ENCODE measurements at places on chromosomes 12 and 14.

DNA sequence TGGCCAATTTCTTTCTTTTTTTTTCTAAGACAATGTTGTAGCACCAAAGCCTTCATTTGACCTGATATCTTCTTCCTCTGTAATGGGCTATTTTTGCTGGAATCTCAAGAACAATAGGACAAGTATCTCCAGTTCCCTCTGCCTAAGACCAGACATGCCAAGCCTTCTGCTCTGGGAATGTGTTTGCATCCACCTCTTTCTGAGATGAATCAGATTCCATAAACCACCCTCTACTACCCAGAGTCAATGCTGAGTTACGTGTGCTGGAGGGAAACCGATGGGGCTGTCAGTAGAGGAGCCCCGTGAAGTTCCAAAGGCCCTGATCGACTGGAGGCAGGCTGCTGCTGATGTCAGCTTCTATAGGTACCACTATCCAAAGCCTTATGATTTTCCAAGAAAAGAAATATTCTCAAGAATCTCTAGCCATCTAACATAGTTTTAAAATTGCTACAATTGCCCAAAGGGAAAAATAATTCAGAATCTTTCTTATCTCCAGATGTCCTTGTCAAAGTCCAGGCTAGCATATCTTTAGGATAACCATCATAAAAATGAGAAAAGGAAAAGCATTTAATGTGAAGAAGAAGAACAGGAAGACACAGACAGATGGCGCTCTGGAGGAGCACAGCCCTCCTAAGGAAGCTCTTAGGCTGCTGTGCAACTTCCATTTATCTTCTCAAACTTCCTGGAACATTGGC lies 101.9 kb downstream of the SLC8A3 start:
- DNase-seq, result no peak

DNA sequence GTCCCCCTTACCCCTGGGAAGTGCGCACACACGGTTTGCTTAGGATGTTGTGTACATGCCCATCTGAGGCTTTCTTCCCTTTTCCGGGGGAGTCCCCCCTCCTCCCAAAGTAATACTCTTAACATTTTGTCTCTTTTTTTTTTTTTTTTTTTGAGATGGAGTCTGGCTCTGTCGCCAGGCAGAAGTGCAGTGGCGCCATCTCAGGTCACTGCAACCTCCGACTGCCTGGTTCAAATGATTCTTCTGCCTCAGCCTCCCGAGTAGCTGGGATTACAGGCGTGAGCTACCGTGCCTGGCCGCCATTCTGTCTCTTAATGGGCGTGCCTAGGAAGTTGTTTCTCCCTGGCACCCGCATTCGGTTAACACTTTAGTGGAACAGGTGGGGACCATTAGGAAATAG lies 4.5 kb upstream of the GMFB start:
- no peak for DNase-seq

- DNase-seq, result peak; percentile 42
Observed at GRCh38 chr14:21525962-21526671, at the start of gene SALL2. Gene SALL2 (minus strand): TSS chr14:21526346. CDS start chr14:21526127, 219 bp downstream.

- DNase-seq, result peak; percentile 41
Observed at GRCh38 chr12:116910645-116911451, at the start of gene FBXW8. Gene FBXW8 (plus strand): TSS chr12:116910950. CDS start chr12:116911038, 88 bp downstream.

DNA sequence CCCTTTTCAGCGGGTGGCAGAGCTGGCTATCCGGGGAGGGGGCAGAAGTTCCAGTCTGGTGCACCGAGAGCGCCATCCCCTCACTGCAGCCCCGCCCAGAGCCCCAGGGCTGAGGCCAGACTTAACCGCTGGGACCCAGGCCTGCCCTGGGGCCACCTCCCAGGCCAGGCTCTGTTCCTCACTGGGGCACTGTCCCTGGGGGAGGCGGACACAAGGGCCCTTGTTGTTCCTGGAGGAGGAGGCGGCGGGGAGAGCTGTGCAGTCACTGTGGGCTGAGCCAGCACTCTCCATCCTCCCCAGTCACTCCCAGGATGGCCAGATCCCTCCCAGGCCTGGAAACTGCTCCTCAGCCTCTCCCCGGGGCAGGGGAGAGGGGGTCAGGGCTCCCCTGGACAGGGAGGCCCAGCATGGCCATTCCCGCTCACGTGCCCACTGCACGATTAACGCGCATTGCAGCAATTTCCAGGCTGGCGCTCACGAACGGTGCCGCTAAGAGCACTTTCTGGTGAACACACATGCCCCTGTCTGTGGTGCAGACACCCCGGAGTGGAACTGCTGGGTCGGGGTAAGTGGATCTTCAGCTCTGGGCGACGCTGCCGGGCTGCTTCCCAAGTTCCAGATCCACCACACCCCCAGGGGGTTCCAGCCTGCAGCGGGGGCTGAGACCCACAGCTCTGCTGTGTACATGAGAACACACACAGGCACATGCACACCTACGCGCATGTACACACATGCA lies 89.8 kb upstream of the SFSWAP start:
- DNase-seq, result no peak

DNA sequence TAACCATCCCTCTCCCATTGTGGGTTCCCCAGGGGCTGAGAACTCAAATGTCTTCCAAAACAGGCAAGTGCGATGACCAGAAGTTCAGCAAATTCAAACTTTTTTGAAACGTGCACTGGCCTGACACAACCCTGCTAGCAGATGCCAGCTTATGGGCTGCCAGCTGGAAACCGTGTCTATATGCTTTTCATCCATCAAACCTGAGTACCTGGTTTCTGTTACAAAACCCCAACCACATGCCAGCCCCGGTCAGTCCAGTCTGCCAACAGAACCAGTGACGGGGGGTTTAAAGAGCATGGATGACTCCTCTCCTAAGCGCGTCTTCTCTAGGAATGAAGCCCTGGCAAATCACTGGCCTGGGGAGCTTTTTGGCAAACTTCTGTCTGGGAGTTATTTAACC lies 189.7 kb downstream of the TTC7B start:
- no peak for DNase-seq

DNA sequence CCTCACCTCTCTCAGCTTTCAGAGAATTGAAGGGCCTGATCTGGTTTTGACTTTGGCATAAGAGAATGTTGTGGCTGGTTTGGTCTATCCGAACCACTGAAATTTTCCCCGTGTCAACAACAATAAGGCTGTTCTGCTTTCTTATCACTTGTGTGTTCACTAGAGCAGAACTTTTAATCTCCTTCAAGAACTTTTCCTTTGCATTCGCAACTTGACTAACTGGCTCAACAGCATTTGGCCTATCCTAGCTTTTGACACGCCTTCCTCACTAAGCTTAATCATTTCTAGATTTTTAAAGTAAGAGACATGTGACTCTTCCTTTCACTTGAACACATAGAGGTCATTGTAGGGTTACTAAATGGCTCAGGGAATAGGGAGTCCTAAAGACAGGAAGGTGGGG lies 25.9 kb upstream of the EDDM3A start:
- no peak for DNase-seq

GRCh38 chr14:105203057-105203531 lies 22.0 kb upstream of the NUDT14 start:
- DNase-seq, result peak; percentile 44

DNA sequence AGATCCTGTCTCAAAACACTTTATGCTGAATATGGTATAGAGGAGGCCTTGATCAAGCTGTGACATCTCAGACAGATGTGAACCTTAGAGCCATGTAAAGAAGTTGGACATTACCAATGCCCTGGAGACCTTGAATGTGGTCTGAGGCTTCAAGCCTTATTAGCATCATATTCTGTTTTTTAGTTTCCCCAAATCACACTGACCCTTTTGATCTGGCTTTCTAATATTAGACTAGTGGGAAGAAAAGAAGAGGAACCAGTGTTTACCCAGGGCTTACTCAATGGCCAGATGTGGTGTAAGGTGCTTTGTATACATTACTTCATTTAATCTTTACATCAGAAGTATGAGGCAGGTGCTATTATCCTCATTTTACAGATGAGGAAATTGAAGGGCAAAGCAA lies 10.6 kb upstream of the TBPL2 start:
- no peak for DNase-seq

- no peak for DNase-seq
Observed at GRCh38 chr14:54472315-54472714, 16.5 kb downstream of the GMFB start.

DNA sequence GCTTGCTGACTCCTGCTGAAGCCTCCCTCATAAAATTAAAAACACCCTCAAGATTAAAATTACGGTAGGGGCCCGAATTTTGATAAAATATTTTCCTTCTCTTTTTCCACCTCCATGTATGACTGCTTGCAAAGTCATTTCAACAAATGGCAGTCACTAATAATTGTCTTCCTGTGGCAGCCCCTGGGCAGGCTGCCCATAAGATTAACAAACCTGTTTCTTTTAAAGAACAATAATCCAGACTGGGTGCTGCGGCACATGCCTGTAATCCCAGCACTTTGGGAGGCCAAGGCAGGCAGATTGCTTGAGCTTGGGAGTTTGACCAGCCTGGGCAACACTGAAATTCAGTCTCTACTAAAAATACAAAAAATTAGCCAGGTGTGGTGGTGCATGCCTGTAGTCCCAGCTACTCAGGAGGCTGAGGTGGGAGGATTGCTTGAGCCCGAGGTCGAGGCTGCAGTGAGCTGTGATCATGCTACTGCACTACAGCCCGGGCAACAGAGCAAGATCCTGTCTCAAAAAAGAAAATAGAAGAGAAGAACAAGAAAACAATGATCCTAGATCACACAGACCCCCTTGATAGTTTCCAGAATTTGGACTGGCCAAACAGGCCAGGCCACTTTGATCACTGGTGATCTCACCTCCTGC lies 8.7 kb downstream of the SAV1 start:
- DNase-seq, result no peak

DNA sequence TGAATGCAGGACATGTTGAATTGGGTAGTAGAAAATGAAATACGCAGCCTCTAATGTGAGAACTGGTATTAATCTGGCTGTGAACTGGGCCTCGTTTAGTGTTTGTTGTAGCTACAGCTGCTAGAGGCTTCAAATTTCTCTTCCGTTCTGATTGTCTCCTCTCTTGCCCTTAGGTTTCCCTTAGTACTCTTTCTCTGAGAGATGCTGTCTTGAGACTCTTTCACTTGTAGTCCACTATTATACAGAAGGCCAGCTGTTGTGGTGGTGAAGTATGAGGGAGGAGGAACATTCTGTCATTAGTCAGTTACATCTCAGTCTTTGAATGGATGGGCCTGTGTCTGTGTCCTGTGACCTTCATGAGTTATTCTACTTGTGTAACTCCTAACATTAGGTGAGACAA lies 322.0 kb downstream of the TMTC2 start:
- DNase-seq, result no peak

DNA sequence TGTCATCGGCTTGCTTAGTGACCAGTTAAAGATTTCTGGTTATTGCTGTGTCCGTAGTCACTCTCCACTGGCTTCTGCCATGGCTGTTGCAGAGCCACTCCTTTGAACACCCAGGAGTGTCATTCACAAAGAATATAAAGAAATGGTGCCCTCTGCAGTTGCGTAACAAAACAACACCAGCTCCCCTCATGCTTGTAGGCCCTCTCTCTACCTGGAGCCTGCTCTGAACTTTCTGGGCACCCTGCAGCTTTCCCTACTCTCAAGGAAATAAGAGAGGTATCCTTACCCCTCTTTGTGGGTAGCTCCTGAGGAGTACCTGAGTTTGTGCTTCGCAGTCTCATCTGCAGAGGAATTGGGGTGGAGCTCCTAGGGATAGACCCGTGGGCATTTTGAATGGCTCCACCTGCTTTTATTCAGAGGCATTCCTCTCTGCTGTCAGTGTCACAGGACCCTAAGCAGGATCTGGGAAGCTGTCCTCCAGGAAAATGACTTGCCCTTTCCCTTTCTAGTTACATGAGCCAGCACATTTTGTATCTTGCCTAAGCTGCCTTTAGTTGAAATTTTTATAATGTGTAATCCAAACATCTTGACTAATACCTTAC lies 97.2 kb upstream of the TMEM260 start:
- no peak for DNase-seq

DNA sequence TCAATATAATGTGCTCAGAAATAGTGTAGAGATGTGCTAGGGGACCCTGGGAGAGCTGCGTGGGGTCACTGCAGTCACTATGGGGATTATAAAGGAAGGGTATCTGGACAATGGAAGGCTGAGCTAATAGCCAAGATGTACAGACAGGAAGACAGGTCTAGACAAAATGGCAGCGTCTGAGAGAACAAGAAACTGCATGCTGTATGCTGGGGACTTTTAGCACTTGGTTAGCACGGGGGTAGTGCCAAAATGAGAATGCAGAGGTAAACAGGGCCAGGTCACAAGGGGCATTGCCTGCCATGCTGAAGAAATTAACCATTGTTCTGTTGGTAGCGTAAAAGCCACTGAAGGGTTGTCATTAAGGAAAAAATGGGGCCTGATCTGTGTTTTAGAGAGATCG lies 308.2 kb downstream of the EMP1 start:
- no peak for DNase-seq

DNA sequence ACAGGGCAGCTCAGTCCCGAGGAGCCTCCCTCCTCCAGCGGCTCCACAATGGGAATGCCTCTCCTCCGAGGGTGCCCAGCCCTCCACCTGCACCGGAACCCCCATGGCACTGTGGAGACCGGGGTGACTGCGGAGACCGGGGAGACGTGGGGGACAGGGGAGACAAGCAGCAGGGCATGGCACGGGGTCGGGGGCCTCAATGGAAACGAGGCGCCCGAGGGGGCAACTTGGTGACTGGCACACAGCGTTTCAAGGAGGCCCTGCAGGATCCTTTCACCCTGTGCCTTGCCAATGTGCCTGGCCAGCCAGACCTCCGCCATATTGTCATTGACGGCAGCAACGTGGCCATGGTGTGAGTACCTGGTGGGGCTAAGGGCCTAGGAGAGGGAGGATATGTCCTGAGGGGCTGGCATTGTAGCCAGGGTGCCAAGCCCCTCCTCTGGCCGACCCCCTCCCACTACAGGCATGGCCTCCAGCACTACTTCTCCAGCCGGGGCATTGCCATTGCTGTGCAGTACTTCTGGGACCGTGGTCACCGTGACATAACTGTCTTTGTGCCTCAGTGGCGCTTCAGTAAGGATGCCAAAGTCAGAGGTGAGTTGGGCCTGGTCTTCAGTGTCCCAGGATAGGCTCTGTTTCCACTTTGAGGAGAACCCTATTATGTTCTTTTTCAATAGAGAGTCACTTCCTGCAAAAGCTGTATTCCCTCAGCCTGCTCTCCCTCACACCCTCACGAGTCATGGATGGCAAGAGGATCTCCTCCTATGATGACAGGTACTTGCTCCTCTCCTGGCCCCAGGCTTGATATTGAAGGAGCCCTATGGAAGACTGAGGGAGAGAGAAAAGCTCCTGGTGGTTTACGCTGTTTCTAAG lies 2.7 kb downstream of the KHNYN start:
- no peak for DNase-seq

GRCh38 chr12:70774055-70774454 lies 136.8 kb upstream of the PTPRB start:
- no peak for DNase-seq

DNA sequence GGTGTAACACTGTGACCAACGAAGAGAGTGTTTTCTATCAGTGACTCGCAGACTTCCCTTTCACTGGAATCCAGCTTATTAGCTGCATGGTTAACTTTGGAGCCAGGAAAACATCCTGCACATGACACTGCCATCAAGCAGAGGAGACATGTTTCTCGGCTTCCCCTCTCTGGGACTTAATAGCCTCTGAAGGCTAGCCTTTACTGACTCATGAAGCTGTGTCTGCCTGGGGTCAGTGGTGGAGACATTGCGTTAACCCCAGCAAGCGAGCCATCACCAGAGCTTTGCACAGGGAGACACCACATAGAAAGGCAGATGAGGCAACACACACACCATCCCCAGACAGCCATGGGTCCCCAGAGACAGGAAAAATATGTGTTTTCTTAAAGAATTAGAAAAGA lies 126.9 kb upstream of the PRICKLE1 start:
- DNase-seq, result no peak

- DNase-seq, result no peak
Observed at GRCh38 chr14:55136885-55137786, 8.1 kb downstream of the LGALS3 start.
